Esophagus squamous epithelium (tissue), 5 donors: ENCODE measurements at places on chromosomes 11 and 22.

DNA sequence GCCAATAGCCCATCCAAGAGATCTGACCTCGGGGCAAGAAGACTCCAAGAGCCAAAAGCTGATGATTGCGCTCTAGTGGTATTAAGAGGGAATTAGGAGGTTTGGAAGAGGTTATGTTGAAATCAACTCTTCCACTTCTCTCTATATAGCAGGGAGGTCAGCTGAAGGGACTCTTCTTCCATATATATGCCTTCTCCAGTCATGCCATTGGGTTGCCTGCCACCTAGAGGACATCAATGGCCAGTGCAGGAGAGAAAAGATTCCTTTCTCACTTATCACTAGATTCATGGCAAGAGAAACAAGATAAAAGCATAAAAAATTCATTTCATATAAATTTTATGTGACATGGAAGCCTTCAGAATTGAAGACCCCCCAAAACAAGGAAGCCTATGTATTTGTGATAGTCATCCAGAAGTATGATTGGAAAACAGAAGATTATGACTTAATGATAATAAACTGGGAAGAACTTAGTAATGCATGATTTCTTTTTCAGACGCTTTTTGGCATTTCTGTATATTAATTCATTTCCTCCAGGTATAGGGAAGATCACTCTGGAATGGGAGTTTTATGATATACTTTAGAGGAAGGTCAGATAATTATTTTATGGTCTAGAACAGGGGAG is 435.1 kb upstream of the DDI1 start:
- no peak for DNase-seq

- DNase-seq: no peak
Measured at GRCh38 chr11:124075841-124076651, 34.9 kb upstream of the OR10G7 start.

DNA sequence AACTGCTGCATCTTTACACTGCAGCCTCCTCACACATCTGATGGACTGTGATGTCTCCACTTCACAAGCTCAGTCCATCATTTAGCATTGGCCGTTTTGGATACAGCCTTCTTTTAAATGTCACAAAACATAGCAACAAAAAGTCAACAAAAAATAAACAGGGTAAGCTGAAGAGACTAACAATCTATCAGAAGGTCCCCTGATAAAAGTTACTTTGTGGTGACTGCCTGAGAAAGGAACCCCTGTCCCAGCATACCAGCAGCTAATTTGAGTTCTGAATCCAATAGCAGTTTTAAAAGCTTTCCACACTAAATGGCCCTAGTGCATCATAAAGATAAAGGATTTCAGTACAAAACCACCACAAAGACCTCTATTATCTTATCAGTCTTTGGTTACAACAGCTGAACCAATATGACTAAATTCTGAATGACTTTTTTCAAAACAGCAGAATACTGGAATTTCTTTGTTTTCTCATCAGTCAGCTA is 162.4 kb downstream of the SOX6 start:
- no peak for DNase-seq

GRCh38 chr22:46367707-46368191 is 32.2 kb downstream of the TRMU start:
- DNase-seq: no peak

GRCh38 chr11:127683321-127683720 is 682.8 kb upstream of the KIRREL3 start:
- DNase-seq: no peak

- no peak for DNase-seq
Measured at GRCh38 chr11:31106968-31107576, 262.5 kb downstream of the DCDC1 start.

- DNase-seq: no peak
Measured at GRCh38 chr22:24429411-24430365, 2.3 kb downstream of the ADORA2A start.

GRCh38 chr11:34345991-34346480 is 11.8 kb downstream of the ABTB2 start:
- DNase-seq: no peak

- DNase-seq: no peak
Measured at GRCh38 chr22:44604455-44604854, 97.5 kb upstream of the PRR5 start.

GRCh38 chr11:125308246-125308645 is 143.7 kb downstream of the PKNOX2 start:
- DNase-seq: no peak

DNA sequence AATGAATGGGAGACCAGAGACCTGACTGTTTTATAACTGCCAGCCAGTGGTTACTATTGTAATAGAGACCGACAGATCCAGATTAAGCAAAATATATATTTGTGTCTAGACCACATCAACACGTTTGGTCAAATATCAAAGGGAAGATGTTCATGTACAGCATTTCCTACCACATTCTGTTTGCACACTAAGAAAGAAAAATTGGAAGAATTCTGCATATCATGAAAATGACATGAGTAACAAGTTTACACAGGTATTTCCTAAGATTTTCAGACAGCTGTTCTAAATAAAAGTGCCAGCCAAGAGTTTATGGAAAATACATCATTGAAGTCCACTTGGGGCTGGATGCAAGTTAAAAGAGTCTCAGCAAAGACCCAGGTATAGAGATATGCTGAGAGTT is 145.5 kb upstream of the ANO3 start:
- DNase-seq: no peak

DNA sequence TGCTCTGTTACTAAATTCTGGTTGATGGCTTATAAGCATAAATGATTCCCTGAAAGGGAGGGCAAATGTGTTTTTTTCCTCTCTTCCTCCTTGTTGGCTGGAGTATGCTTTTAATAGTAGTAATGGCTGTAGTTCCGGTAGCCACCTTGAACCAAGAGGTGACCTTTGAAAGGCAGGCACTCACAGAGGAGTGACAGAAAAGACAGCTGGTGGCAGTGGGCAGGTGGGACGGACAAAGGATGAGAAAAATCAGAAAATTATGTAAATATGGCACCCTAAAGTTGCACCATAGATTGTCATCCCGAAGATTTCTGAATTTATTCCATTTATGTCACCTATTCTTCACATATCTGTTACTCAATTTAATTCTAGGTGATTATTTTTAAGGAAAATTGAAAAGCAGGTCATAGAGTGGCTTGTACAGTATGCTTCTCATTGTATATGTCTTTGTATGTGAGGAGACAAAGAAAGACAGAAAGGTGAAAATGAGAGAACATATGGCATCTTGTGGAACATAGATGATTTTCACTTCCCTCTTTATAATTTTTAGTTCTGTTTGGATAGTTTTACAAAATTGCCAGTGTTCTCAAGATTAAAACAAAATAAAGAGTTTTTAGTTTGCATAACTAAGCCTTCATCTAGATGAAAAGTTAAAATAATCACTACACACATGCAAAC is 17.0 kb downstream of the CASP12 start:
- DNase-seq: no peak

- DNase-seq: no peak
Measured at GRCh38 chr11:2306452-2306823, 4.6 kb downstream of the TSPAN32 start.

DNA sequence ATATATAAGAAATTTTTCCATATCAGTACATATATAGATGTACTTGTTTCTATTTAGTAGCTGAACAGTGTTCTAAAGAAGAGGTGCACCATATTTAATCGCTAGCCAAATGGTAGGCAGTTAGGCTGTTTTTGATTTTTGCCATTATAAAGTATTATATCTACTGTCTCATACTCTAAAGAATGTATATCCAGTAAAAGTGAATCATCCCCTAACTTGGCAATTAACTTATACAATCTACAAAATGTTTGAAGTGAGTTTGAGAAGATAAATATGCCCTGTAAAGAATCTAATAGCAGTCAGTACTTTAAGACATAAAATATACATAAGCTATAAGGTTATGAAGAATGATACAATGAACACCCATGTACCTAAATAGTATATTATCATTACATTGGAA is 291.5 kb downstream of the SWAP70 start:
- no peak for DNase-seq

DNA sequence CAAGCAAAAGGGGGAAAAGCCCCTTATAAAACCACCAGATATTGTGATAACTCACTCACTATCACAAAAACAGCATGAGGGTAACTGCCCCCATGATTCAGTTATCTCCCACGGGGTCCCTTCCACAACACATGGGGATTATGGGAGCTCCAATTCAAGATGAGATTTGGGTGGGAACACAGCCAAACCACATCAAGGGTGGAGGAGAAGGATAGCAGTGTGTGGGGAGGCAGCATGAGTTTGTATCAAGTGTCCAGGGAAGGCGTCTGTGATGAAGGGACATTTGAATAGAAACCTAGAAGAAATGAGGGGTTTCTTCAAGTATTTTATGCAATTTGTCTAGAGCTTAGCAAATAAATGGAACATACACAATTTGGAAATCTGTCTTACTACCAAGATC is 98.2 kb downstream of the SLC1A2 start:
- DNase-seq: no peak

GRCh38 chr11:87849216-87849615 is 326.0 kb downstream of the RAB38 start:
- no peak for DNase-seq

DNA sequence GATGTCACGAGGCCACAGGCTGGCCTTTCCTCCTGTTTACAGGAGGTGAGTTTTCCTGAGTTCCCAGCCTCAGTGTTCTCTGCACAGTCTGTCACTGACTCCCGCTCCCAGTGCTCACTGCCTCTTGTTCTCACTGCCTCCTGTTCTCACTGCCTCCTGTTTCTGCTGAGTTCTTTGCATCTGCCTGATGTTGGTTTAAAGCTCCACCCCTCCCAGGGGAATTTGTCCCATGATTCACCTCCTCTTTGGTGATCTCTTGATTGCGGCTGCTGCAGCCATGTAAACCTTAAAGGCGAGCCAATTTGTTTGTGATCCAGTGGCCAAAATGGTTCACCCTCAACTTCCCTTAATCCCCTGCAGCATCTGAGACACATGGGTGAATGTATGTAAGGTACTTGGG is 6.0 kb upstream of the TUBA8 start:
- no peak for DNase-seq

- DNase-seq: no peak
Measured at GRCh38 chr11:12243911-12244550, 133.3 kb upstream of the PARVA start.

GRCh38 chr11:69240332-69241074 is 53.5 kb upstream of the MYEOV start:
- no peak for DNase-seq

DNA sequence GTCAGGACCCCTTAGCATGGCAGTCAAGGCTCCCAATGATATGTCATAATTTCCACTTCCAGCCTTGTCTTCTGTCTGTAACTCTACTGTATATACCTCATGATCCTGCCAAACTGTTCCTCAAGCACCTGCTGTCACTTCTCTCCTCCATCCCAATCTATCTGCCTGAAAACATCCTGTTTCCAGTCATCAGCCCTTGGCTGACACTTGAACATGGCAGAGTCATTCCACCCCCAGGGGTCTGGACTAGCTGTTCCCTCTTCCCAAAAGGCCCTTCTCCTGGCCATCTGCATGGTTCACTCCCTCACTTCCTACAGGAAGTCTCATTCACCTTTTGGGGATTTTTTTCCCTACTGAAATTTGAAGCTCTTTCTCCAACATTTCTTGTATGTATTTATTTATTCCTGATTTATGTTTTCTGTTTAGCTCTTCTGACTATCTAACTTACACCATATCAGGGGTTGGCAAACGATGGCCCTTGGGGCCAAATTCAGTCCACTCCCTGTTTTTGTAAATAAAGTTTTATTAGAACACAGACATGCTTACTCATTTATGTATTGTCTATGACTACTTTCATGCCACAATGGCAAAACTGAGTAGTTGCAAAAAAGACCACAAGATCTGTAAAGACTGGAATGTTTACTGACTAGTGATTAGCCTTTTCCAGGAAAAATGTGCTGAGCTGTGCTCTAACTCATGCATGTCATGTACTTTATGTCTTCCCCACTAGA is 278.4 kb downstream of the KIRREL3 start:
- DNase-seq: no peak

DNA sequence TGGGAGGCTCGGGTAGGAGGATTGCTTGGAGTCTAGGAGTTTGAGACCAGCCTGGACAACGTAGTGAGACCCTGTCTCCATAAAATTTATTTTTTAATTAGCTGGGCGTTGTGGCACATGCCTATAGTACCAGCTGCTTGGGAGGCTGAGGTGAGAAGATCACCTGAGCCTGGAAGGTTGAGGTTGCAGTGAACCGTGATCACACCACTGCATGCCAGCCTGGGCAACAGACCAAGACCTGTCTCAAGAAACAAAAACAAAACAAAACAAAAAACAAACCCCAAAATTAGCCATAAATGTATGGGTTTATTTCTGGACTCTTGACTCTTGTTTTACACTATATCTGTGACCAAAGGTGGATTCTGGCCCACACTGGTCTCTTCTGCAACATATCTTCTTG is 41.6 kb downstream of the EIF3F start:
- no peak for DNase-seq

- no peak for DNase-seq
Measured at GRCh38 chr22:46612904-46613605, 7.1 kb upstream of the GRAMD4 start.

DNA sequence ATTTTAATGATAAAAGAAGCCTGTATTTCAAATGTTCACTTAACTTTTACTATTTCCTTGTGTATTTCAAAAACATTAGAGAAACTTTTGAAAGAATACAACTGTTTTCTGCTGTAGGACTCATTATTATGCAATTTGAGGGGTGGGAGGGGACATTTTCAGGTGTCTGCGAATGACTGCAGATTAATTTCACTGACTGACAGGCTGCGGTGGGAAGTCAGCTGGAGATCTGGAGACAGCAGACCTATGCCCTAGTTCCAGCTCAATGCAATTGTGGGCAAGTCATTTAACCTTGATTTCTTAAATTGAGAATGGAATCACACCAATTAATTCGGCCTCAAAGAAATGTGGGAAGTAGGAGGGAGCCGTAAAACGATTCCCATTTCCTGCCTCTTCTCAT is 128.7 kb downstream of the ARL14EP start:
- no peak for DNase-seq

DNA sequence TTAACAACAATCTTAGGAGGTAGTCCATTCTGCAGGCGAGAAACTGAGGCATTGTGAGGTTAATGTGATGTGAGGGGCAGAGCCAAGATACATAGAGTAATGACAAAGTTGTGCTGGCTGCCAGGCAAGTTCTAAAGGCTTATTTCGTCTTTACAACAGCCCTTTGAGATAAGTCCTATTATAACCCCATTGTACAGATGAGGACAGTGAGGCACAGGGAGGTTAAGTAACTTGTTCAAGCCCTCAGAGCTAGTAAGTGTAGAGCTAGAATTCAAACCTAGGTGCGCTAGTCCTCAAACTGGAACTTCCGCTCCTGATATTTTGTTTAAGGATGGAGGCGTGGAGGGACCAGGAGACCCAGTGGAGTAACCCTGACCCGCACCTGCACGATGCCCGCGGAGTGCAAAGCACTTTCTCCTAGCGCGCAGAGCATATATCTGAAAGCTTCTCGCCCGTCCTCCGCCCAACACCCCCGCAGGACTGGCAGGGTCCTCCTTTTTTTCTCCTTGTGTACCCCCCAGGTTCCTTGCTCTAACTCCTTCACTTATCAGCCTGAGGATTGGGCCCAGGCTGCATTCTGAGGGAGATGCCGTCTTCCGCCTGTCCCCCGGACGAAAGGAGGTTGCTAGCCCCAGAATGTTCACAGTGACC is 4.9 kb upstream of the FLI1 start:
- no peak for DNase-seq
